ENCODE measurements at places on chromosomes 16 and 17.

GRCh38 chr17:49575679-49576087 is at the start of gene NXPH3:
NXPH3 (plus strand) TSS chr17:49575871; CDS start chr17:49576220, 349 bp downstream.
- peak; percentile 40 for ATAC-seq

DNA sequence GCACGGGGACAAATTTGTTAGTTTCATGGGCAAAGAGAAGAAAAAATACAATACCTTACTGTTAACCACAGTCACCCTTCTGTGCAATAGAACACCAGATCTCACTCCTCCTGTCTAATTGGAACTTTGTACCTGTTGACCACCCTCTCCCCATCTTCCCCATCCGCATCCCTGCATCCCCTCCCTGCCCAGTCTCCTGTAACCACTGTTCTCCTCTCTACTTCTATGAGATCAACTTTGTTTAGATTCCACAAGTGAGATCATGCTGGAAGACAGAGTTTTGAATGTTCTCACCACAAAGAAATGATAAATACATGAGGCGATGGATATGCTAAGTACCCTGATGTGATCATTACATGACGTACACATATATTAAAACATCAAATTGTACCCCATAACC is 47.7 kb downstream of the CLEC16A start:
- peak; percentile 23 for ATAC-seq

DNA sequence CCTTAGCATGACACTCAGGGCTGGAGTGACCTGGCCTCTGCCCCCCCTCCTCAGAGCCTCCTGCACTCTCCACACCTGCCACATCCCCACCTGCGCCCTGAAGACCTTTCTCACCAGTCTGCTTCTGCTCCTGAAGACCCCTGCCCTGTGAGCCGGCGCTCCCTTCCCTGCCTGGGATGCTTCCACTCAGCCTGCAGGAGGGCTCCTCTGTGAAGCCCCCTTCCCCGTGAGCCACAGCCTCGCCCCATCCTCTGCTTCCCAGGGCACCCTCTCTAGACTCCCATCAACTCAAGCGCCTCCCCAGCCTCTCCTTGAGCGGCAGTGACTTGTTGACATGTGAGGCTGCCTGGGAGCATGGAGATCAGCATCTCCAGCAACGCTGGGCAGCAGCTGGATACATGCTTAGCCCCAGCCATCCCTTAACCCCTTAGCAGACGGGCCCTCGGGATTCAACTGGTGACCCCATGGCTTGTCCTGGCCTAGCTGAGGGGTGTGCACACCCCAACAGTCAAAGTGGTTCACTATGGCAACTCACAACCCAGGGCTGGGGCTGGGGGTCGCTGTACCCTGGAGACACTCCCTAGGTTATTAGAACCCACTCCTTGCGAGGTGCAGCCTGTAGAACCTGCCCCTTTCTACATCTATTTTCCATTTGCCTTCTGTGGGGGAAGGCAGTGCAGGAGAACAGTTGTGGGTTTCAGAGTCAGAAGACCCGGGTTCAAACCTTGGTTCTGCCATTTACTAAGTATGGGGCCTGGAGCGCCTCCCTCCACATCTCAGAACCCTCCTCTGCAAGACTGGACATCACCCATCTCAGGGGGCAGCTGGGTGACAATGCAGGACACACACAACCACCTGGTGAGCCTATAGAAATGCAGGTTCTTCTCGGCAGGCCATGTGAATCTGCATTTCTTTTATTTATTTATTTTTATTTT is 21.5 kb downstream of the TMEM235 start:
- ATAC-seq, result no peak

GRCh38 chr17:65058593-65058992 is 2.1 kb upstream of the GNA13 start:
- ATAC-seq, result no peak

DNA sequence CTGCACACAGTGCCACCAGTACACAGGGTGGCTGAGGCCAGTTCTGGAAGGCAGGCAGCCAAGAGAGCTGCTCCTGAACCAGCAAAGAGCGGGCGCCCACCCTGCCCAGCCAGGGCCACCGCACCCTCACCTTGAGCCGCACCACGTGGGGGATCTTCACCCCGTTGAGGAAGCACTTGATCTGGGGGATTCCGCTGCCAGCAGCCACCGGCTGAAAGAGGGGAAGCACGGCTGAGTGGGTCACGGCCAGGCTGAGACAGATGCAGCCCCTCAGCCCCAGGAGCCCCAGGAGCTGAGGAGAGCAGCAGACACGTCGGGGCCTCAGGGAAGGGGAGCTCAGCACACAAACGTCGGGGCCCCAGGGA is 14.6 kb upstream of the CCDC154 start:
- no peak for ATAC-seq

- ATAC-seq, result peak; percentile 93
Observed at GRCh38 chr17:46782250-46782953, 36.1 kb downstream of the WNT3 start.

All from SK-N-SH treated with all-trans-retinoic acid at 6 μM for 48 hours (cell line).